Activated naive CD4-positive, alpha-beta T cell (primary cell): ENCODE measurements at places on chromosomes 4 and X.

GRCh38 chr4:124937993-124938392 lies 225.5 kb upstream of the ANKRD50 start:
- no peak for DNase-seq

GRCh38 chr4:4480205-4480604 lies 61.6 kb downstream of the STX18 start:
- DNase-seq: no peak

- DNase-seq: no peak
Measured at GRCh38 chrX:136839196-136839595, 41.3 kb downstream of the RBMX start.

GRCh38 chr4:159278399-159278798 lies 175.5 kb downstream of the RAPGEF2 start:
- no peak for DNase-seq

GRCh38 chr4:187550256-187550950 lies 445.2 kb upstream of the ZFP42 start:
- no peak for DNase-seq

DNA sequence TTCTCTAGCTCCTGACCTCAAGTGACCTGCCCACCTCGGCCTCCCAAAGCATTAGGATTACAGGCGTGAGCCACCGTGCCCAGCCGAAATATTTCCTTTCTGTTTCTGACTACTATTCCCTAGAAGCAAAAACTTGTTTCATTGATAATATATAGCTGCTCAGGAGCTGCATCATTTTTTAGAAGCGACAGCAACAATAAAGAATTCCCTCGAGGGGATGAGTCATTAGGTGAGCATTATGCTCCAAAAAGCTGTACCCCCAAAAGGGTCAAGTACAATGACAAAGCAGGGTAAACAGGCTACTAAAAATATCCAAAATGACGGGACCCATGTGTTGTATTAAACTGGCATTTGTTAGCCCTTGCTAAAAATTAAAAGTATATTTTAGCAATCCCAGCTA lies 67.0 kb downstream of the RBM47 start:
- DNase-seq: no peak

DNA sequence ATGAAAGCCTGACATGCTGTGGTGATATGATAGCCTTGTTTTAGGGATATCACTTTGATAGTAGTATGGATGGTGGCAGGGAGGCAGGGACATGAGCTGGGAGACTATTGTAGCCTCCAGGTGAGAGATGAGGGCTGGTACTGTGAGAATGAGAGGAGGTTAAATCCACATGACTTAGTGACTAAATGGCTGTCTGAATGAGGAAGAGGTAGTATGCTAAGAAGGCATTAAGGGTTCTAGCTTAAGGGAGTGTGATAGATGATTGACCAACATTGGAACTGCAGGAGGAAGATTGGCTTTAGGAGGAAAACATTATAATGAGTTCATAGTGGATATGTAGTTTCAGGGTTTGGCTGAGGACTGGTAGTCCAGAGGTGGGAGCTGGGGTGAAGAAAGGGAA lies 195.0 kb upstream of the ANK2 start:
- DNase-seq: no peak

DNA sequence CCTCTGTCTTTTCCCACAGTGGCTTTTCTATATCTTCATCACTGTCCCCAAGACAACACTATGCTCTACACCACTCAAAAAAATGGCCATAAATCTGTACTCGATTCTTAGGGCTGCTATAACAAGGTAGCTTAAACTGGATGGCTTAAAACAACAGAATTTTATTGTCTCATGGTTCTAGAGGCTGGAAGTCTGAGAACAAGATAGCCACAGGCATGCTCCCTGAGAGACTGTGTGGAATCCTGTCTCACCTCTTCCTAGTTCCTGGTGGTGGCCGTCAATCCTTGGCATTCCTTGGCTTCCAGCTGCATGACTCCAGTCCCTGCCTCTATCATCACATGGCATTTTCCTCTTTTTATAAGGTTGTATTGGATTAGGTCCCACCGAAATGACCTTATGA lies 70.7 kb upstream of the DCLK2 start:
- no peak for DNase-seq

DNA sequence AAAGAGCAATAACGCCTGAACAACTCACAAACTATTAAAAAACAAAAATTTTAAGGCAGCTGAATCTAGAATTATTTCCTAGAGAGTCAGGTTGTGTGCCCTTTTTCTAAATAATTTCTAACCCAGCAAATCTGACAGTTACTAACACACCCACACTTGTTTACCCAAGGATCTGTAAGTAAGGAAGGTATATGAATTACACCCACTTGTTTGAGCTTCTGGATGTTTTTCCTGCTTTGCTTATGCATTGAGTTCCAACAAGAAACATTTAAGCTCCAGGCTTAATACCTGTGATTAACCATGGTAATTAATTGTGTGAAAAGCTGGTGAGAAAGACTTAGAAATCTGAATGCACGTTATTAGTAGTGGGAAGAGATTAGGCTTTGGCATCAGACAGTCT lies 1.5 kb downstream of the NIPAL1 start:
- DNase-seq: no peak

DNA sequence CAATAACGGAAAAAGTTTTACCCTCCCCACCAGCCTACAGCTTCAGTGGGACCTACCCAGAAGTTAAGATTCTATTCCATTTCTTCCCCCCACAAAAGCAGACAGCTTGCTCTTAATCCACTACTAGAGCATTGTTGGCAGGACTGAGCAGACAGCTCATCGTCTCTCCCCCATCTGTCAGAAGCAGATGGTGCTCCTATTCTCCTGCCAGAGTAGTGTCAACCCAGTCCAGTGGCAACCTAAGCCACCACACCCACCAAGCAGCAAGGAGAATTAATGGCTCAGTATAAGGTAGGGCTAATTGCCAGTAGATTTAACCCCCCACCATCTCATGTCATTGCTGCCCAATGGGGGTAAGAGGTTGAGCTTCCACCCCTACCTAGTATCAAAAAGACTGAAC lies 62.0 kb downstream of the AWAT2 start:
- no peak for DNase-seq

DNA sequence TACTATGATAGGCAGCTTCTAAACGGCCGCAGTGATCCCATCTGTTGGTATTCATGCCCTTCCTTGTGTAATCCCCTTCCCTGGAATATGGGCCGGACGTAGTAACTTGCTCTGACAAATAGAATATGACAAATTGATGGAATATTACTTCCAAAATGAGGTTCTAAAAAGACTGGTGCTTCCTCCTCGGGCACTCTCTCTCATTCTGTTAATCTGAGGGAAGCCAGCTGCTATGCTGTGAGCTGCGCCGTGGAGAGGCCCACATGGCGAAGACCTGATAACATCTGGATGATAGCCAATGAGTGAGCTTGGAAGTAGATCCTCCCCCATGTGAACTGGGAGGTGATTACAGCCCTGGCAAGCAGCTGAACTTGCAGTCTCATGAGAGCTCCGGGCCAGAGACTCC lies 27.2 kb upstream of the SLC25A4 start:
- DNase-seq: no peak

GRCh38 chr4:1576304-1576960 lies 107.7 kb downstream of the FAM53A start:
- DNase-seq: no peak

DNA sequence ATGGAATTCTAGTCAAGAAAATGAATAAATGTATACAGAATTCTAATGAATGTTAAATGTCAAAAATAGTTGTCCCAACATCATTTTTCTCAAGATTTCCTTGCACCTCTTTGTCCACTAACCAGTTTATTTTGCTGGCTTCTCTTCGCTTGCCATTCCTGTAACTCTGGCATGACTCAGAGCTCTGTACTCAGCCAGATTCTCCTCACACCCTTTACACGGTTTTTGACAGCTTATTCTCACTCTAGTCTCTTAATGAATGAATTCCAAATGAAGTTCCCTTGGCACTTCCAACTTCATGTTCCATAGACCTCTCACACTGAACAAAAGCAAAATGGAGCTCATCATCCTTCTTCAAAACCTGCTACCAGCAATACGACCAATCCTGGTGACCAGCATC lies 419.3 kb upstream of the SLIT2 start:
- DNase-seq: no peak

DNA sequence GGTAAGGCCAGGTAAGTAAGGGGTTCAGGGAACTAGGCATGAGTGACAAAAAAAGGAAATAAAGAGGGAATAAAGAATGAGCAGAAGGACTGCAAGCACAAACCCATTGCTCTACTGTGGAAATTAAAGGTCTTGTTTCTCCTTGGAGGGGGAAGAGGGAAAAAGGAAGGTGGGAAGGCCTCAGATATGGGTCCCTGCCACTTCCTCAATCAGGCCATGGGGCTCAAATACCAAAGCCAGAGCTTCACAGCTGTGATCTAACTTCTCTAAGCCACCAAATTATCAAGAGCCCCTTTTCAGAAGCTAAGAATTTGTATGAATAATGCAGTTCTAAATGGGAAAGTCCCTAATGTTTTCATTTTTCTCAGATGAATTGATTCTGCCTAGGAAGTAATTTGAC lies 4.7 kb downstream of the USP51 start:
- no peak for DNase-seq

- no peak for DNase-seq
Measured at GRCh38 chr4:7750523-7750922, 189.1 kb downstream of the AFAP1 start.

GRCh38 chrX:8083286-8083685 lies 87.8 kb downstream of the VCX2 start:
- no peak for DNase-seq

- DNase-seq: no peak
Measured at GRCh38 chr4:182142176-182143085, 100.8 kb upstream of the TENM3 start.
